HS-27A (cell line): ENCODE measurements at places on chromosomes 6 and 20.

DNA sequence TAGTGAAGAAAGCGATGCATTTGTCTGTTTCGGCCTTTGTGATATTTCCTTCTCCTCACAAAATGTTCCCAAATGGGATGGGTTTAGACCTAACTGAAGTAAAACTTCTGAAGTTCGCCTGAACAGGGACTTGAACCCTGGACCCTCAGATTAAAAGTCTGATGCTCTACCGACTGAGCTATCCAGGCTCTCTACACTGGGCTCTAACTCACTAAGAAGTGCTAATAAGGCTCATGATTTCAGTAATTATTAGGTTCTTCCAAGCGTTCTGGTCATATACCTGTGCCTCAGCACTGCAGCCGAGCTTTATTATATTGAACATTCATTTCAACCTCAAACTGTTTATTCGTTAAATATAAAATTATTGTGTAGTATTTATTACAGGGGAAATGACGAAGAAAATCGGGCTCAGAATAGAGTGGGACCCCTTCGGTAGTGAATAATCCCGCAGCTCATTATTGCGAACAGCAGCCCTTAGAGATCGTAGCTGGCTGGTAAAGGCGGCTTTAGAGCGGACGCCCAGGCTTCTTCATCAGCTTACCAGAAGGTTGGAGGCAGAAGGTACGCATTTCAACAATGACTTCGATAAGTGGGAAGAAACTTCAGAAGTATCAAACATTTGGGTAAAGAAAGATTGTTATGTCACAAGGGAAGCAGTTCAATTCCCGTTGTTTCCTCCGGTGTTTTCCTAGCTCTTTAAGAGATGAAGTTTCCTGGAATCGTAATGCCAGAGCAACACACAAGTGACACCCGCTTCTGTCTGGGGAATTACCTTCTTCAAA, 119.0 kb upstream of the ZNF184 start:
- peak; percentile 62 for DNase-seq

GRCh38 chr6:162140251-162140852, 587.2 kb downstream of the PRKN start:
- DNase-seq = no peak

DNA sequence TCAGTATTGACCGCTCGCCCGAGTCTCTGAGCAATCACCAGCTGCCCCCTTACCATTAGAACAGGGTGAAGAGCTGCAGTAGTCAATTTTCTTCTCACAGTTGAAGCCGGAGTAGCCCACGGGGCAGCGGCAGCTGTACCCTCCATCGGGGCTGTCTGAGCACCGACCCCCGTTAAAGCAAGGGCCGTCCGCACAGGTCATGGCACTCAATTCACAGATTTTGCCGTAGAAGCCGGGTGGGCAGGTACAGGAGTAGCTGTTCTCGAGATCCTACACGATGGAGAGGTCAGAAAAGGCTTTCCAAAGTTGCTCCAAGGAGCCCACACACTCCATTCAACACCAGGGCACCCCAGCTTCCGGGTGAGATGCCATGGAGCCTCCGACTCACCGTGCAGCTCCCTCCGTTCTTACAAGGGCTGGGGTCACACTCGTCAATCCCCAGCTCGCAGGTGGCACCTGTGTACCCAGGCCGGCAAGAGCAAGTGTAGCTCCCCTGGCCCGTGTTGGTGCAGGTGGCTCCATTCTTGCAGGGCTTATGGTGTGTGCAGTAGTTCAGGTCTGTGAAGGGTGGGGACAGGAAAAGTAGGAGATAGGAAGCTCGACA, 5.9 kb downstream of the DLL1 start:
- DNase-seq = no peak

DNA sequence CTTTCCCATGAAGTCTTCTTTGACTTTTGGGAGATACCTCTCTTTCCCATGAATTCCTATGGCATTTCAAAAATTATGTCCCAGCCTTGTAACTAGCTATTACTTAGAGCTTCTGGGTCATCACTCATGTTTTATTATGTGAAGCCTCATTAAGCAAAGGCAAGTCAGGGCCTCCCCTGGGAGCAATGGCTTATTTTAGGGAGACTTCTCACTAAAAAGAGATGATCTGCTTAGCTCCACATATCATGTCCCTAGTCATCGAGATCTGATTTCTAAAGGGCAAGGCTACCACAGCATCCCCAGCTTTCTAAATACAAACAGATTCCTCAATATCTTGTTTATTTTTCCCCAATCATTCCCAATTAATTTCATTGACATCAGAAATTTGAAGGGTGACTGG, 154.0 kb upstream of the MANEA start:
- DNase-seq = no peak
